ENCODE measurements at places on chromosomes 3 and 15.

DNA sequence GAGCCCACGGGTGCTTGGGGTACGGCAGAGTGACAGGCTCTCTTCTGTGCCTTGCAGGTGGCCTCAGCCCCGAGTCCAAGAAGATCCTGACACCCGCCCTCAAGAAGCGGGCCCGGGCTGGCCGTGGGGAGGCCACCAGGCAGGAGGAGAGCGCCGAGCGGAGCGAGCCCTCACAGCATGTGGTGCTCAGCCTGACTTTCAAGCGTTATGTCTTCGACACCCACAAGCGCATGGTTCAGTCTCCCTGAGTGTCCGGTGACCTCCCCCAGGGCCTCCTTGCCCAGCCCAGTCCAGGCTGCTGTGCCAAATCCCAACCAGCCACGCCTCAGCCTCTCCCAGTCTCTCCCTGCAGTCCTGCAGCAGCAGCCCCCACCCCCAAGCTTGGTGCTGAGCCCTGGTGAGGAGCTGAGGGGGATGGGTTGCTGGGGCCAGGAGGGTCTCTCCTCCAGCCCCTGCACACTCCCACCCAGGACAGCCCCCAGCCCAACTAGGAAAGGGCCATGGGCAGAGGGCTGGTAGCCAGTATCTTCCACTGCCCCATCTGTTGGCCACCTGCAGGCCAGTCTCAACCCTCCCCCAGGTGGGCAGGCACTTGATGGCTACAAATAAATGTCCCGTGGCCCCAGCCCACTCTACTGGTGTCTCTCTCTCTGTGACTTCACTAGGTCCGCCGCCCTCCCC is 58.5 kb downstream of the DNAJB8 start:
- DNase-seq, result no peak

- DNase-seq, result no peak
Measured at GRCh38 chr15:50140098-50140497, 21.1 kb upstream of the ATP8B4 start.

GRCh38 chr3:122506450-122506849 is 8.3 kb downstream of the KPNA1 start:
- no peak for DNase-seq

- DNase-seq, result no peak
Measured at GRCh38 chr3:50885070-50885850, 210.5 kb downstream of the DOCK3 start.

DNA sequence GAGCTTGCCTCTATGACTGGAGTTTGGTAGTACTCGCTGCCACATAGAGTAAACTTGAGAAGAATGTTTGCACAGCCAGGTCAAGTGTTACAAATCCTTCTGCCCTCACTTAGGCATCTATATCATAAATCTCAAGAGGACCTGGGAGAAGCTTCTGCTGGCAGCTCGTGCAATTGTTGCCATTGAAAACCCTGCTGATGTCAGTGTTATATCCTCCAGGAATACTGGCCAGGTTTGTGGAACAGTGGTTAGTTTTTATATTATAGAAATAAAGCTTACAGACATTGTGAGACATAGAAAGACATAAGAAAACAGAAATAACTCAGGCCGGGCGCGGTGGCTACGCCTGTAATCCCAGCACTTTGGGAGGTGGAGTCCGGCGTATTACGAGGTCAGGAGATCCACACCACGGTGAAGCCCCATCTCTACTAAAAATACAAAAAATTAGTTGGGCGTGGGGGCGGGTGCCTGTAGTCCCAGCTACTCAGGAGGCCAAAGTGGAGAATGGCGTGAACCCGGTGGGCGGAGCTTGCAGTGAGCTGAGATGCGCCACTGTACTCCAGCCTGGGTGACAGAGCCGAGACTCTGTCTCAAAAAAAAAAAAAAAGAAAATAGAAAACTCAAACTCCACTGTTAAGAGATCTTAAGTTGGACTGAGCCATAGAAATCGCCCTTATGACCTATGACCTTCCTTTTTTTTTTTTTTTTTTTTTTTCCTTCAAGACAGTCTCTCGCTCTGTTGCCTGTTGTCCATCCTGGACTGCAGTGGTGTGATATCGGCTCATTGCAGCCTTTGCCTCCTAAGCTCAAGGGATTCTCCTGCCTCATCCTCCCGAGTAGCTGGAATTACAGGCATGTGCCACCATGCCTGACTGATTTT is 2.2 kb downstream of the RPSA start:
- DNase-seq, result peak; percentile 4

GRCh38 chr15:27082526-27082925 is 111.5 kb downstream of the GABRG3 start:
- DNase-seq, result no peak

- DNase-seq, result no peak
Measured at GRCh38 chr3:37171144-37171543, 3.2 kb downstream of the LRRFIP2 start.

- peak; percentile 80 for DNase-seq
Measured at GRCh38 chr15:65856821-65857455, 12.4 kb upstream of the RAB11A start.

GRCh38 chr3:17320266-17320665 is 422.2 kb downstream of the TBC1D5 start:
- DNase-seq, result no peak

GRCh38 chr15:37102305-37103162 is 2.2 kb upstream of the MEIS2 start:
- peak; percentile 54 for DNase-seq
